Naive B cell (primary cell): ENCODE measurements at places on chromosomes 7 and 10. TPM values are rescaled to one million over a fixed set of nuclear protein-coding genes. Genes with fewer than 3 reads are reported as not detected.

Gene LIPK
- polyA plus RNA-seq: not detected

Gene IQUB
- polyA plus RNA-seq: 0.08 TPM

Gene CALHM1
- not detected for polyA plus RNA-seq

Gene NSUN5
- polyA plus RNA-seq: 97.8 TPM

Gene RBM20
- 0.05 TPM for polyA plus RNA-seq
